ENCODE measurements at places on chromosomes 2 and 18.

DNA sequence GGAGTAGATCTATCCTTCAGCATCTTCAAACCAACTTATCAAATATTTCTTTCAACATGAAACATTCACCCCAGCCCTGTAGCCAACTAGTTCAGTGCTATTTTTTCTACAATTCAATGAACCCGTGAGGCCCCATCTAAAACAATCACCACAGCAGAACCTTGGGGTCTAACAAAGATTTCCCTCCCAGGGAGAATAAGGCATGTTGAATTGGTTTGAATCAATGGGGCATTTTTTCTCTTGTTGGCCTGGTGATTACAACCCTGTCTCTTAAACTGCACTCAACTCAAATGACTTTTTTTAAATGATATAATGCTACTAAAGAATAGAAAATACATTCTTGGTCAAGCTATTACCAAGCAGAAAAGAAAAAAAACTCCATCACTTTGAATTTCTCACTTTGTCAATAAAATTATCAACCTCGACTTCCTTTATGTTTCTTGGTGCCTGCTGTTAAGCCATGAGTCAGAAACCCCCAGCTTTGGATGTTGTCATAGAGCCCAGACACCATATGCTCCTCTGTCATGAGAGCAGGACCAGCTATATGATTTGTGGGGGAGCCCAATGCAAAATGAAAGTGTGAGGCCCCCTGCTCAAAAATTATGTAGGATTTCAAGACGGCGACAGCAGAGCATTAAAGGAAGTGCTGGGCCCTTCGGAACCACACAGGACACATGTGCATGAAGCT is 282.4 kb downstream of the MEIS1 start:
- no peak for DNase-seq

GRCh38 chr18:11953113-11953512 is 28.2 kb upstream of the IMPA2 start:
- no peak for DNase-seq

DNA sequence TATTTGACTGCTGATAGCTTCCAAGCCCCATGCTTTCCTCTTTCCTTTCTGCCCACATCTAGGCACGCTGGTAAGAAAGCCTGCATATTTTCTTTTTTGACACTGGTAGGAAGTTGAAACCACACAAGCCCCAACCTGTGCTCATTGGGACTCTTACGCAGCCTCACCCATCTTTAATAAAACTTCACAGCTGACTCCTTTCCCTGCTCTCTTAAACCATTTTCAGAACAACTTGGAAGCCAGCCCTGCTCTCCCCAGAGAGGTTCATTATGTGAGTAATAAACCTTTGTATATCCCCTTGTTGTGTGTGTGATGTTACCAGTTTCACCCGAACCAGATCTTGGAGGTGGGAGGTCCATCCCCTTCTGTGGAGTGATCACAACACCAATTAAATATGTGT is 268.4 kb downstream of the GPD2 start:
- DNase-seq: no peak

- no peak for DNase-seq
Measured at GRCh38 chr2:140841141-140841540, 1289.7 kb downstream of the LRP1B start.

GRCh38 chr2:96524482-96525210 is 11.9 kb upstream of the ARID5A start:
- no peak for DNase-seq

GRCh38 chr2:222623756-222624309 is 32.1 kb downstream of the FARSB start:
- no peak for DNase-seq

DNA sequence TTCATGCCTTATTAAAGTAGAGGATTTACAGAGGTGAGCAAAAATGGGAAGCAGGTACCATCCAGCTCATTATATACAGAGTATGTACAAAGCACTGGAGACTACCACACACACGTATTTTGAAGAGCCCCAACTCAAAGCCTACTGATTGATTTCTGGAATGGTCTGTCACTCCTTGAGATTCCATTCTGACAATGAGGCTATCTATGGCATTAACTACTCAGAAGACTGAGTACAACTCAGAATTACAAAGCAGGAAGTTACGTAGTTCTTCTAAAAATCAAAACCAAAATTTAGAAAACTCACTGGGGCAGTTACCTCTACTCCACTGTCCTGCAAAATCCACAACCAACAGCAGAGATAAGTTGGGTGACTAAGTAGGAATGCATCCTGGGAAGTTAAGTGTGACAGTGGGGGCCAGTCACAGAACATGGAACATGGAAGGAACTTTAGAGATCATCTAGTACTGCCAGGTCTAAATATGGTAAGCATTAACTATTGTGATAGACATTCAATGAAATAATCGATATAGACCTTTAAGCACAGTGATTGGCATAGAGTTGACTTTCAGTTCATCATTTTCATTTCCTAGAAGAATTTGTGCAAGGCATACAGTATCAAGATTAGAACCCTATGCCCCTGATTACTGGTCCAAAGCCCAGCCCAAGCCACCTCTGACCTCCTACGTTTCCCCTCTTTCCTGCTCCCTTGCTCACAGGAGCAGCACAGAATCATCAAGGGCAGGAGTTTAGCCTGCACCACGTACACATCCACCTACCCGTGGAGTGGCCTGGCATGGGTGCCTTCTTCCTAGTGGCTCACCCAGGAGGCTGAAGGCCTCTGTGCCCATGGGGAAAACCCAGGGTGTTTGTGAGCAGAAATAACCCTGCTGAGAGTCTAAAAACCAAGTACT is 80.1 kb upstream of the FOSL2 start:
- no peak for DNase-seq

DNA sequence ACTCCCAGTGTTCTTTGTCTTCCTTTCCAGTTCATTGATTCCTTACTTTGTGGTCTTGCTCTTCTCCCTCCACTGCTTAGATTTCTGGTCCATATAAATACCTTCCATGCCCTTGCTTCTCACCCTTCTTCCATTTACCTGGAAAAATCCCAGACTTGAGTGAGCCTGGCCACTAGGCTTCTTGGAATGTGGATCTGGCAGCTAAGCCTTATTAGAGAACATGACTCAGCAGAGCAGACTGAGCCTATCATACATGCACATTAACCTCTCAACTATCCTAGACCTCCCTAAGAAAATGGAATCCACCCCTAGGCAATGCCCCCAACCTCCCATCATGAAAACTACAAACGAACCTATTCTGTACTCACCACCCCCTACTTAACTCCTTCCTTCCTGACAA is 127.7 kb downstream of the RHBDD1 start:
- no peak for DNase-seq

Data from T-helper 2 cell (primary cell).